ENCODE measurements at places on chromosomes 12 and 14.

- no peaks in the 10 kb centered on the region for H3K4me1 ChIP-seq
- H3K27ac ChIP-seq = no peak overlapping the region
- no peak overlapping the region for H3K4me3 ChIP-seq
- H3K27me3 ChIP-seq = no peaks in the 10 kb centered on the region
These were observed 119.3 kb downstream of the BEGAIN start for GRCh38 chr14:100467939-100468338.

DNA sequence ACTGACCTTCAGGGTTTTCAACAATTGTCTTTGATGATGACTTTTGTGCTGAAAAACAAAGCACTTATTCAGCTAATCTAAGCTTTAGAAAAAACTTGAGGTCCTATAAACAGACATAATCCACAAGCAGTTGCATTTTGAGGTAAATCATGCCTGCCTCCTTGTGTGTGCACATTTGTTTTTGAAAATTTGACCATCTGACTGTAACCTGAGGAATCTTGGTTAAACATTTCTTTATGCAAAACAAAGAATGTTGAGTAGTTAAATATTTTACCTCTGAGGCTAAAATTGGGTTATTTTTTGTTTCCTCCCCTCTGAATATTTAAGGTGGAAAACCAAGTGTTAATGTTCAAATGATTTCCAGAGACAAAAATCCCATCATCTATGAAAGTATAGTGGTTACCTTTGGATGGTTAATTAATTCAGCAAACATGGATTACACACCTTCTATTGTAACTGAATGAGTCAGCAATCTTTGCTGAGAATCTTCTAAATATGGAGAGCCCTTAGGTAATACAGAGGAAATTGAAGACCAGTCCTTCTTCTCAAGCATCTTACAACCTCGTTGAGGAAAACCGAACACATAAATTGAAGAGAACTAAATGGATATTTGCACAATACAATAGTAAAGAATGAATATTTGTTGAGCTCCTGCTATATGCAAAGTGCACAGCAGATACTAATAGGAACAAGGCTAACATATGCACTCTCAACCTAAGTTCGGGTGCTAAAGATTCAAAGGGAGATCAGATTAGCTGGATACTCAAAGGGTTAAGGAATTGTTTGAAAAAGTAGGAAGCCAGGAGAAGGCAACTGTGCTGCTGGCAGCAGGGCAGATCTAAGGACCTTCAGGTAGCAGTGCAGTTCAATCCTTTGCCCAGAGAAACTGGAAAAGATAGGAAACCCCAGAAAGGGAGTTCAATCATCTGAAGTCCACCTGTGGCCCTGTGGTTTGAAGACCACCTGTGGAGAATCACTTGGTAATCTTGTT, 115.2 kb downstream of the BMP4 start:
- no peaks in the 10 kb centered on the region for H3K36me3 ChIP-seq
- H3K4me3 ChIP-seq = no peak overlapping the region
- no peaks in the 10 kb centered on the region for H3K27me3 ChIP-seq
- H3K4me1 ChIP-seq = no peaks in the 10 kb centered on the region
- H3K27ac ChIP-seq = no peak overlapping the region

- no peak for DNase-seq
- no peaks in the 10 kb centered on the region for H3K4me1 ChIP-seq
- no peak overlapping the region for H3K4me3 ChIP-seq
- no peaks in the 10 kb centered on the region for H3K36me3 ChIP-seq
- H3K27ac ChIP-seq = no peak overlapping the region
- no peaks in the 10 kb centered on the region for H3K27me3 ChIP-seq
These were observed 337.2 kb upstream of the NAV3 start for GRCh38 chr12:77493302-77494168.

DNA sequence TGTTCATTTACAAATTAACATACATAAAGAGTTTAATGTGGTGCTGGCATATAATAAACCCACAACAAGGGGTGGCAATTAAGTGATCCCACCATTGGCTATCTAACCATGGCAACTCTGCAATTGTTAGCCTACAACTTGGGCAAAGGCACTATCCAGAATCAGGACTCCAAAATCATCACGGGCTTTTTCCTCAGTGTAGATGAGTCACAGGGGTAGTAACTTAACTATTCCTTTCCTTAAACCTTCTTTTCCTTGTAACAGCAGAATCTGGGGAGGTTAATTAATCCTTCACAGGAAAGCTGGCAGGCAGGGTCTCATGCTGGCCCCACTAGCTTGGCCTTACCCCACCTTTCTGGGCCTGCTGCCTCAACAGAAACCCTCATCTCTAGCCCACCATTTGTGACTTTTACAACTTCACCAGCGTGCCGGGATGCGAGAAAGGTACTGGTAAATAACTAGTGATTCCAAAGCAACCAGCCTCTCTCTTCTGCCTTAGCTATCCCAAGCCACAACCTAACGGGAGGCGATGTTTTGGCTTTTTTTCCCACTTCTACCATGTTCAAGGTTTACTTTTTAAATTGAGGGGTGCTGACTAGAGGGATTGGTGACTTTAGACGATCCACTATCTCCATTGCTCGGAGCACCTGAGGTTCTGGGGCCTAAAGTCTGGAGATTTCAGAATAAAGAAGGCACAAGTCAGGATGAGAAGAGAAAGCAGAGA, 744 bp downstream of the ATP5MC2 start:
- peaks cover 16% of the 10 kb centered on the region for H3K4me1 ChIP-seq
- peaks cover 40% of the 10 kb centered on the region for H3K36me3 ChIP-seq
- no peaks in the 10 kb centered on the region for H3K27me3 ChIP-seq

DNA sequence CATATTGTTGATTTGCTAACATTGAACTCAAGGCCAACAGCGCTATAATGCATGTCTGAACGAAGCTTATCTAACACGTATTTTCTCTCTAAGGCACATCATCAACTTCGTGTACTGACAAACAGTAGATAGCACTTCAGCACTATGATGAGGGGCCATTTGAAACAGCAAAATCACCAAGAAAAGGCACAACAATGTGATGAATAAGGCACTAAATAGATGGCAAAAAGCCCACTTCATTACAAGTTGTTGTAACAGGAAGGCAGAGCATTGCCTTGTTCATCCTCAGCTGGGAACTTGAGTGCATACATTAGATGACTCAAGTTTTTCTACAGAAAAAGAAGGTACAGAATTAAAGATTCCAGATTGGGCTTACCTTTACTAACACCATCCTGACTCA, 75.2 kb downstream of the LIN7A start:
- H3K27me3 ChIP-seq = no peaks in the 10 kb centered on the region
- no peaks in the 10 kb centered on the region for H3K4me1 ChIP-seq
- H3K4me3 ChIP-seq = no peak overlapping the region

GRCh38 chr14:100268591-100269207, 29.8 kb downstream of the YY1 start:
- no peak for DNase-seq
- H3K4me1 ChIP-seq = peaks cover 35% of the 10 kb centered on the region
- H3K4me3 ChIP-seq = no peak overlapping the region
- peaks cover 36% of the 10 kb centered on the region for H3K36me3 ChIP-seq
- H3K27ac ChIP-seq = no peak overlapping the region
- no peaks in the 10 kb centered on the region for H3K27me3 ChIP-seq

- no peaks in the 10 kb centered on the region for H3K27me3 ChIP-seq
- H3K4me3 ChIP-seq = no peak overlapping the region
- no peaks in the 10 kb centered on the region for H3K4me1 ChIP-seq
- H3K27ac ChIP-seq = no peak overlapping the region
These were observed 179.4 kb downstream of the PHLDA1 start for GRCh38 chr12:75852143-75852542.

- H3K4me1 ChIP-seq = no peaks in the 10 kb centered on the region
- no peak overlapping the region for H3K27ac ChIP-seq
- H3K4me3 ChIP-seq = no peak overlapping the region
These were observed 33.1 kb downstream of the SEC23A start for GRCh38 chr14:39069923-39070322.

- no peak overlapping the region for H3K27ac ChIP-seq
- H3K36me3 ChIP-seq = no peaks in the 10 kb centered on the region
- H3K4me3 ChIP-seq = peak overlapping the region; percentile 52
- H3K27me3 ChIP-seq = peaks cover 39% of the 10 kb centered on the region
- peaks cover 9% of the 10 kb centered on the region for H3K4me1 ChIP-seq
These were observed 662 bp upstream of the NELL2 start for GRCh38 chr12:44876544-44877410.

GRCh38 chr12:17016116-17016864, 410.3 kb upstream of the LMO3 start:
- no peak for DNase-seq
- H3K4me3 ChIP-seq = no peak overlapping the region
- H3K36me3 ChIP-seq = no peaks in the 10 kb centered on the region
- no peaks in the 10 kb centered on the region for H3K4me1 ChIP-seq
- H3K27ac ChIP-seq = no peak overlapping the region
- H3K27me3 ChIP-seq = no peaks in the 10 kb centered on the region

- peaks cover 9% of the 10 kb centered on the region for H3K36me3 ChIP-seq
- peak within 1 kb of the TSS; percentile 91 for H3K4me3 ChIP-seq
- H3K27ac ChIP-seq = peak within 1 kb of the TSS; percentile 94
- peak; percentile 96 for DNase-seq
These were observed at the start of gene SRSF9 for GRCh38 chr12:120469450-120470149. SRSF9 (minus strand) TSS chr12:120469748; CDS start chr12:120469609, 139 bp downstream.

DNA sequence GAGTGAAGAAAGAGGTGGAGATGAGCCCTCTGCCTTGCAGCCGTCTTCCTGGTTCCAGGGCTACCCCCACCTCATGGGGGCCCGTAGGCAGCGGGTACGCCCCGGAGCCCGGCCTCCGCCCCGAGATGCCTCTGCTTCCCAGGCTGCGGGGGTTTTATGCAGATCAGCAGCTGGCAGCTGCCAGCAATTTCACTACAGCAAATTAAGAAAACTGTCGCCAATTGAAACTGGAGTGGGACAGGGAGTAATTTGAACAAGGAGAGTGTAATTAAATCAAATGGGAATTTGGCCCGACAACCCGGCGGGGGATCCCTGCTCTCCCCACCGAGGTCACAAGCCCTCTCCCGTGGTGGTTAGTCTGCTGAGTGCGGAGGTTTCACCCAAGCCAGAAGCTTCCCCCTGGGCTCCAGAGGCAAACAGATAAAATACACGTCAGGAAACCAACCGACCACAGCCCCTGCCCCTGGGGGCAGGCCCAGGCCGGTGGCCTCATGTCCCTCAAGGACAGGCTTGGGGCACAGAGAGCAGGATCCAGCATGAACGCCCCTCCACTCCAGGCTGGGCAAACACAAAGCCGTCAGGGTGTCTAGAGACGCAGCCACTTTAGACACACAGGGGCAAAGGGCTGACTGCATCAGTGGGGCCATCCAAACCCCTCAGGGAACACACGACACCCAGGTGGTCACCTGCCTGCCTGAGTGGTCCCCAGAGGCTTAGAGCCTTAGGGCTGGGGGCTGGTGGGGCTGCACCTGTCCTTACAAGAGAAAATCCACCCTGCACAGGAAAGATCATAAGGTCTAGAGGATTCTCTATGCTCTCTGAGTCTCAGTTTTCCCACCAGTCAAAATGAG, 53.8 kb downstream of the TESC start:
- no peaks in the 10 kb centered on the region for H3K36me3 ChIP-seq
- H3K4me3 ChIP-seq = no peak overlapping the region
- DNase-seq = no peak
- no peak overlapping the region for H3K27ac ChIP-seq

DNA sequence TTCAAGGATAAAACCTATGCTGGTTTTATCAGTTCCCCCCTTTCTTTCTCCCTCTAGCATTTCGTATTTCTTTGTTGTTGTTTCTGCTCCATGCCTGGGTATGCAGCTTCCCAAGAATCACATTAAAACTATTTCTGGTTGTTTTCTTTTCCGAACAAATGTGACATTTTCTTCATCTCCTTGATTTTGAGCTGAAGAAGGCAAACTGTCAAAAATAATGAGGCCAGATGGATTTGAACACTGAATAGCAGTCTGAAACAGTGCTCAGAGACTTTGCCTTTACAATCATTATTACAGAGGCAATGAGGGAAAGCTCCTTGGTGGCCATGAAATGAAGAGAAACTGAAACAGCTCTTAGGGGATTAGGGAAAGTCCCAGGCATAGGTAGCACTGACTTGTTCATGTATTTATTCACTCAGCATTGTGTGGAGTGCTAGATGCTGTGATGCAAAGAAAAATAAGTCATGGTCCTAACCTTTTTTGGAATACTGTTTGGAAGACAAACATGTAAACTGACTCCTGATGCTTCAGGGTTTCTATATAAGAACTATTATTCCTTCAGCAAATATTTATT, 319.5 kb downstream of the FUT8 start:
- H3K36me3 ChIP-seq = peaks cover 55% of the 10 kb centered on the region
- no peak overlapping the region for H3K4me3 ChIP-seq
- H3K4me1 ChIP-seq = no peaks in the 10 kb centered on the region
- no peak overlapping the region for H3K27ac ChIP-seq

- H3K4me3 ChIP-seq = peak overlapping the region; percentile 90
- peaks cover 33% of the 10 kb centered on the region for H3K4me1 ChIP-seq
- no peak overlapping the region for H3K27ac ChIP-seq
- peak; percentile 26 for DNase-seq
- H3K36me3 ChIP-seq = peaks cover 5% of the 10 kb centered on the region
- no peaks in the 10 kb centered on the region for H3K27me3 ChIP-seq
These were observed 1.6 kb upstream of the PPP2R5E start for GRCh38 chr14:63544591-63545299.

DNA sequence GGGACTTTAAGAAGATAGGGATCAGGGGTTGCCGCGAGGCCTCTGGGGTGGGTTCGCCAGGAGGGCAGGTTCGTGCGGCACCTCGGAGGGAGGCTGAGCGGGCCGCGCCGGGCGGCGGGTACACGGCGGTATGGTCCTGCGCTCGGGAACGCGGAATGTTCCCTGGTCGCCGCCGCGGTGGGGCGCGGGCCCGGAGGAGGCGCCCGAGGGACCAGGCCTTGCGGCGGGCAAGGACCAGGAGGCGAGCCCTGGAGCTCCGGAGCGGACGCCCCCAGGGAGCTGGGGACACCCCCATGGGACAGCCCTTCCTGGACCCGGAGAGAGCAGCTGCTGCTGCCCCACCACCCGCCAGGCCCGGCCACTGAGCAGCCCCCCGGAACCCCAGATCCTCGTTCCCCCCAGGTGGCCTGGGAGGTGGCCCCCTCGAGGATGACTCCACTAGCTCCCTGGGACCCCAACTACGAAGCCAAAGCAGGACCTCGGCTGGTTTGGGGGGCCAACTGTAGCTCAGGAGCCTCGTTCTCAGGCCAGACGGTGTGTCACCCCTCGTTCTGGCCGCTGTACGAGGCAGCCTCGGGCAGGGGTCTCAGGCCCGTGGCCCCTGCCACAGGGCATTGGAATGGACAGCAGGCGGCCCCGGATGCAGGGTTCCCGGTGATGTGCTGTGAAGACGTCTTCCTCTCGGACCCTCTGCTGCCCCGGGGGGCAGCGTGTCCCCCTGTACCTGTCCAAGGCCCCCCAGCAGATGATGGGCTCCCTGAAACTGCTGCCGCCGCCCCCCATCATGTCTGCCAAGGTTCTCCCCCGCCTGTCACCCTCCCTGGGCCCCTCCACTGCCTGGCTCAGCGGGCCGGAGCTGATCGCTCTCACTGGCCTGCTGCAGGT, 45.6 kb upstream of the SLC8A3 start:
- H3K36me3 ChIP-seq = no peaks in the 10 kb centered on the region
- H3K4me3 ChIP-seq = no peak overlapping the region
- H3K27ac ChIP-seq = no peak overlapping the region
- no peaks in the 10 kb centered on the region for H3K27me3 ChIP-seq
- no peak for DNase-seq

GRCh38 chr12:23204933-23205778, 580.2 kb downstream of the ETNK1 start:
- no peak overlapping the region for H3K27ac ChIP-seq
- H3K36me3 ChIP-seq = no peaks in the 10 kb centered on the region
- H3K4me3 ChIP-seq = no peak overlapping the region

GRCh38 chr12:91680864-91681263, 464.8 kb downstream of the BTG1 start:
- no peaks in the 10 kb centered on the region for H3K4me1 ChIP-seq
- no peak for DNase-seq
- no peak overlapping the region for H3K27ac ChIP-seq
- no peak overlapping the region for H3K4me3 ChIP-seq
- no peaks in the 10 kb centered on the region for H3K27me3 ChIP-seq

Data from stomach (tissue), 19 donors.